Esophagus muscularis mucosa (tissue), 4 donors: ENCODE measurements at places on chromosomes 4 and X.

- DNase-seq, result no peak
Measured at GRCh38 chr4:118755438-118756226, 70.4 kb downstream of the METTL14 start.

- DNase-seq, result no peak
Measured at GRCh38 chr4:177489471-177490246, 47.4 kb upstream of the AGA start.

GRCh38 chrX:54807524-54808108 lies at the start of gene MAGED2:
Gene MAGED2 (plus strand): TSS chrX:54807745. CDS start chrX:54809332, 1,587 bp downstream.
- DNase-seq, result no peak

GRCh38 chr4:169164669-169165415 lies 105.9 kb downstream of the SH3RF1 start:
- no peak for DNase-seq

DNA sequence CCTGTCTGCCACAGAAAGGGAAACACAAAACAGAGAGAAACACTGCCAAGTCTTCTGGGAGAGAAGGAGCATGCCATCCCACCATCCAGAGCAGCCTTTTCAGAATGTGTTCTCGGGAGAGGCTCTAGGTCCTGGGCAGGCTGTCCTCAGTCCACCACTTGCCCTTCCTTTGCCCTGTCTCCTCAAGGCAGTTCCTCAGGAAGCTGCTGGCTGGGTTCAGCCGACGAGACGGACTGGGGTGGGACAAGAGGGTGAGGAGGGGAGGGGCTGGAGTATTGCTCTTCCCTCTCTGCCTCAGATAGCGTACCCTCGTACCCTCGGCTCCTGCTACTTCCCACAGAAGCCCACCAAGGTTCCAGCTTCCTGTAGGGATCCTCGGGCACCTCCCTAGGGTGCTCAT lies 26.6 kb upstream of the LGI2 start:
- no peak for DNase-seq

DNA sequence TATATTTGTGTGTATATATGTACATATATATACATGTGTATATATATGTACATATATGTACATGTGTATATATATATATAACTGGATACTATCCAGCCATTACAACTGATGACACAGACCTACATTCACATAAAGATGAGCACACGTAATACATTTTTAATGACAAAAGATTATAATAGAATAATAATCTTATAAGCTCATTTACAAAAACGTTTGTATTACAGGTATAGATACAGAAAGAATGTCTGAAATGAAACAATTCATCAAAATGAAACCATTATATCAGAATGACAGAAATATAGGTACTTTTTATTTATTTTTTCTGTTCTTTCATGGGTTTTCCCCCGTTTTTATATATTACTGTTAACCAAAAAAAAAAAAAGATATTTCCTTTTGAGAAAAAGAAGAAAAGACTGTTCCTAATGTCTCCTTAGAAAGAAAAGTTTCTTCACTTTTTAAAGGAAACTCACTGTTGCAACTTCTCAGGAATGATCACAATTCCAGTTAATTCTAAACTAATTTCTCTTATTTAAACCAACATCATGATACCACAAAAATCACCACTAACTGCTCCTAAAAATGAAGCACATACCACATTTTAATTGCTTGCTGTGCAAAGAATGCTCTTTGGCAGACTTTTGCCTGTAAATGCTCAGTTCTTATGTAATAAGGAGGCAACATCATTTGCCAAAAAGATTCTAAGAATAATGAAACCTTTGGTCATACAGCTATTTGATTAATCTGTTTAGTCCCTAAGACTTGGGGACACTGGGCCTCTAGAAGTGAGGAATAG lies 18.9 kb downstream of the LEF1 start:
- DNase-seq, result no peak

DNA sequence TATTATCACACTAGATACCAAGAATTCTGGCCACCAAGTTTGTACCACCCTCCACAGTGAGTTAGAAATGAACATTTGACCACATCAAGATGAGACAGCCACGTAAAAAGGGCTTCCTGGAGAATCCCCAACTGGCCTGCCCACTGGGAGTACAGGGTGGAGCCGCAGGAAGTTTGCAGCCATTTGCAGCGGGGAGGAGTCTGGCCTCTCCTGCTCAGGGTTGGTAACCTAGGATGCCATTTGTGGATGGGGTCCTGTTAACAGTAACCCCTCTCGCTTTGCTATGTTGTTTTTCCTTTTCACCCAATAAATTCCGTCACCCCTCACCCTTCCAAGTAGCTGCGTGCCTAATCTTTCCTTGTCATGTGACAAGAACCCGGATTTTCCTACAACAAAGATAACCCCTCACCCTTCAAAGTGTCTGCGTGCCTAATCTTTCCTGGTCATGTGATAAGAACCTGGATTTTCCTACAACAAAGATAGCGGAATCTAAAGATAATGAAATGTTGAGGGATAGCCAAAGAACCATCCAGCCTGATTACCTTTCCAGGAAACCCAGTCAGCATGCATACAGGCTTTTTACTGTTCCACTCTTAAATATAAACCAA lies 245.4 kb downstream of the NAF1 start:
- no peak for DNase-seq

- no peak for DNase-seq
Measured at GRCh38 chrX:147183161-147183560, 368.6 kb upstream of the CXorf51A start.

DNA sequence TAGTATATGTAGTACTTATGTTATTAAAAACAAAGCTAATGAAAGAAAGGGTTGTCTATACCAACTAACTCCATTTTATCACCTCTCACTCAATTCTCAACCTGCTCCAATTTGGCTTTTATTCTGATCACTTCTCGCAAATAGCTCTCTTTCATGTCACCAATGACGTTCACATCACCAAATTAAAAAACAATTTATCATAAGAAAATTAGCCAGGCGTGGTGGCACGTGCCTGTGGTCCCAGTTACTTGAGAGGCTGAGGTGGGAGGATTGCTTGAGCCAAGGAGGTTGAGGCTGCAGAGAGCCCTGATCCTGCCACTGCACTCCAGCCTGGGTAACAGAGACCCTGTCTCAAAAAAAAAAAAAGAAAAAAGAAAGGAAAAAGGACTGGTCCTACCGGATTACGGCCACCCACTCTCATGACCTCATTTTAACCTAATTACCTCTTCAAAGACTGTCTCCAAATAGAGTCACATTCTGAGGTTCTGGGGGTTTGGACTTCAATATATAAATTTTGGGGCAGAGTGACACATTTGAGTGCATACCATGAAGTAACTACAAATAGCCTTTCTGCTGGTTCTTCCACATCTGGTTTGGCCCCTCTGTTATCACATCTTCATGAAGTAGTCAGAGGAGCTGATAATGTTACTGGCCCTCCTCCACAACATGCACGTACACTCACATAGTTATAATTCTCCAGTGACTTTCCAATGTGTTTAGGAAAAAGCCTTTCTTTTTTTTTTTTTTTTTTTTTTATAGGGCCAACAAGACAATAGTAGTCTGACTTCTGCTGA lies 15.8 kb upstream of the RBMX start:
- no peak for DNase-seq

DNA sequence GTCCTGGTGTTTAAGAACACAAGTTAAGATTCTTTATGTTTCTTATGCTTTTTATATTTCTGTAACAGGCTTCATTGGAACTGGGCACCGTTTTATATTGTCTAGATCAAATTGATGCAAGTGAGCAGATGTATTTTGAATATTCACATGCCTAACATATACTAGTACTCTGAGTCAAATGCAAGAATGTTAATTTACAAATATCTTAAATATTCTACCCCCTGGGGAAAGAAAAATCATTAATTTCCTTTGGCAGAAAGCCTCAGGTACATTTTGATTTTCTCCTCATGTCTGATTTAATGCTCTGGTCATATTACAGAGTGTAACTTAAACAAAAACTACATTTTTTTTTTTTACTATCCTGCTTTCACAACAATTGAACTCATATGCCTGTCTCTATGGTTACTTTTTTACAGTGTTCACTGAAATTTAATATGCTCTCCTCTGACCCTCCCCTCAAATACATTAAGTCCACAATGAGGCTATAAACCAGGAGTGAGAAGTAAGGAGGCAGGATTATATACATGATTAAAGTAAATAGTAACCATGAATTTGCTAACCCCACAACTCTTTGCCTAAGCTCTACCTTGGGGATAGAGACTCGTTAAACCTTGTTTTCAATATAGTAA lies 2.4 kb upstream of the NSUN7 start:
- no peak for DNase-seq

DNA sequence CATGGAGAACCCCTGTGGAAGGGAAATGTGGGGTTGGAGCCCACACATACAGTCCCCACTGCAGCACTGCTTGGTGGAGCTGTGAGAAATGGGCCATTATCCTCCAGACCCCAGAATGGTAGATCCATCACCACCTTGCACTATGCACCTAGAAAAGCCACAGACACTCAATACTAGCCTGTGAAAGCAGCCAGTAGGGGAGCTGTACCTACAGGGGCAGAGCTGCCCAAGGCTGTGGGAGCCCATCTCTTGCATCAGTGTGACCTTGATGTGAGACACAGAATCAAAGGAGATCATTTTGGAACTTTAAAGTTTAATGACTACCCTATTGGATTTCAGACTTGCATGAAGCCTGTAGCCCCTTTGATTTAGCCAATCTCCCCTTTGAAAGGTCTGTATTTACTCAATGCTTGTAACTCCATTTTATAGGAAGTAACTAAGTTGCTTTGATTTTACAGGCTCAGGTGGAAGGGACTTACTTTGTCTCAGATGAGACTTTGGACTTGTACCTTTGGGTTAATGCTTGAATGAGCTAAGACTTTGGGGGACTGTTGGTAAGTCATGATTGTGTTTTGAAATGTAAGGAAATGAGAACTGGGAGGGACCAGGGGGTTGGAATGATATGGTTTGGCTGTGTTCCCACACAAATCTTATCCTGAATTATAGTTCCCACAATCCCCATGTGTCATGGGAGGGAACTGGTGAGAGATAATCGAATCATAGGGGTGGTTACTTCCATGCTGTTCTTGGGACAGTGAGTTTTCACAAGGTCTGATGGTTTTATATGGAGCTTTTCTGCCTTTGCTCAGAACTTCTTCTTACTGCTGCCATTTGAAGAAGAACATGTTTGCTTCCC lies 352.6 kb downstream of the INPP4B start:
- no peak for DNase-seq

DNA sequence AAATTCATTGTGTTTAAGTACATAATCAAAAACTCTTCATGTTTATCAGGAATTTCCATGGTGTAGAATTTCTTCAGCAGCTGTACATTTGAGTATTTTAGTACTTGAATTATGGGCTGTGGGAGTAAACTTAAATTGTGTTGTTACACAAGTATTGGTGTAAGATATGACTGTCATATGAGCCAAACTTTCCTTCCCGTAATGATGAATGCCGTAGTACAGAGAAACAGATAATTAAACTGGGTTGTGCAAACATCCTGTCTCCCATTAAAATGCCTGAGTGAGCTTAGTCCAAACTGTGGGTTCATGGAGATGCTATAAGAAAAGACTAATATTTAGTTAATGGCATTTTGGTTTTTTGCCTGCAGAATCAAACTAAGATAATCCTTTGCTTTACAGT lies 159.2 kb downstream of the SLC4A4 start:
- DNase-seq, result no peak

DNA sequence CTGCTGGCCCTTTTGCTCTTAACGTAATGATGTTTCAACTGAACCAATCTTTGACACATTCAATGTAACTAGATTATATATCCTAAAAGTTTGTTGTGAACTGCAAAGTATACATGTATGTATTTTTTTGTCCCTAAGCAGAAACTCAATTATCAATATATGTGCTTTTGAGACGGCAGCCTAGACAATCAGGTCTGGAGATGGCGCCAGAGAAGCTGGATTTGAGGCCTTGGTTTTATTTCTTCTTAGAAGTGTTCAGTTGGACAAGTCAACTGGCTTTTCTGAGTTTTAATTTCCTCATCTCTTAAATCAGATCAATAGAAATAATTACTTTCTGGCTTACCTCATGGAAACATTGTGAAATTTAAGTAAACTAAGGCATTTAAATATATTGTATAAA lies 62.5 kb downstream of the DCAF8L1 start:
- DNase-seq, result no peak

GRCh38 chr4:7052313-7052712 lies 9.1 kb downstream of the TADA2B start:
- no peak for DNase-seq

- DNase-seq, result no peak
Measured at GRCh38 chrX:38768079-38768478, 33.2 kb upstream of the MID1IP1 start.

DNA sequence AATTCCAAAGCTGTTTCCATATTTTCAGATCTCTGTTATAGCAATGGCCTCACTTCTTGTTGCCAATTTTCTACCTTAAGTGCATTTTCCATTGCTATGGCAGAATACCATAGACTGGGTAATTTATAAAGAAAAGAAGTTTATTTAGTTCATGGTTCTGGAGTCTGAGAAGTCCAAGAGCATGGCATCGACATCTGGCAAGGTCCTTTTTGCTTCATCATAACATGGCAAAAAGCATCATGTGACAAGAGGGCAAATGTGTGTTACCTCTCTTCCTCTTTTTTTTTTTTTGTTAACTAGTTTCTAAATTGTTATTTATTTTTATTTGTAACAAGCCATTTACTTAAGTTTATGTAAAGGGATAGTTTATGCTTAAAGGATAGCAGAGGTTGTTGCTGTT lies 45.2 kb upstream of the SYTL5 start:
- DNase-seq, result no peak

DNA sequence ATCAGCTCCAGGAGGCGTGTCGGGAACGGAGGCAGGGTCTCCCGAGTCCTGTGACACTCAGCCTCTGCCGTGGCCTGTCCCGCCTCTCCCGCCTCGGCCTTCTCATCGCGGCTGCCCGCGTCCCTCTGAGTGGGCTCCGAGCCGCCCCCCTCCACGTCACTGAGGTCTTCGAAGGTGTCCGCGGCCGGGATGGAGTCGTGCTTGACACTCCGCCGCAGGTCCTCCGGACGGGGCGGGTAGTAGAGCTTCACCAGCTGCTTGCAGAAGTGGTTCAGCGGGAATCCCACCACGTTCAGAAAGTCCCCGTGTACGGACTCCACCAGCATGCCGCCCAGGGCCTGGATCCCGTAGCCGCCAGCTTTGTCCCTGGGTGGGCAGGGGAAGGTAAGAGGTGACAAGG lies 25.0 kb downstream of the ASMTL start:
- DNase-seq, result no peak

DNA sequence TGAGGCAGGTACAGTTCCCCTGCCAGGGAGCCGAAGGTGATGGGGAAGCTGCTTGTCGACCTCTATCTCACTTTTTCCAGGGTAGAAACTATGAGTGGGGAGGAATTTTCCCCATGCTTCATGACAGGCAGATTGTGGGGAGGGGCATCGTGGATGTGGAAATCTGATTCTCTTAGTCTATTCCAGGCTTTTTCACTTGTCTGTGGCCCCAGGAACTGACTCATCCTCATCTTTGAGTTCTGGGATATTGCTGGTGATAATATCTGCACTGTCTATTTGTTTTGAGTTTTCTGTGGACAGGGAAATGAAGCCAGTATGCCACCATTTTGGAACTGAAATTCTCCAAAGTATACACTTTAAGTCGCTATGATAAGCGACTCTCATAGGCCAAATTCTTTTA lies 7.6 kb upstream of the TLR2 start:
- DNase-seq, result no peak

DNA sequence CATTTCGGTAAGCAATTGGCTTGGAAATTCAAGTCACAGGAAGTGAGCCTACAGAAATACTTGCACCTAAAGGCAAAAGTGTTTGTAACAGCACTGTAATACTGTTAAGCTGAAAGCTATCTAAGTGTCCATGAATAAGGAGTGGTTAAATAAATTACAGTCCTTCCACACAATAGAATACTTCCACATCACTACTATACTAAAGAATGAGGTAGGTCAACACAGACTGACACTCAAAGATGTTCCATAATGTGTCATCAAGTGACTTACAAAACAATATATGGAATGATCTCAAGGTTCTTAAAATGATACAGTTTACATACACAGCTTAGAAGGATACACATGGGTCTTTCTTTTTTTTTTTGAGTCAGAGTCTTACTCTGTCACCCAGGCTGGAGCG lies 27.0 kb downstream of the SLC10A6 start:
- no peak for DNase-seq
